Lung microvascular endothelial cell (primary cell): ENCODE measurements at places on chromosomes 2 and 18.

- DNase-seq: no peak
These were observed 160.6 kb downstream of the AFF3 start for GRCh38 chr2:99981840-99982239.

- DNase-seq: no peak
These were observed 135.9 kb upstream of the SIX3 start for GRCh38 chr2:44805401-44806235.

DNA sequence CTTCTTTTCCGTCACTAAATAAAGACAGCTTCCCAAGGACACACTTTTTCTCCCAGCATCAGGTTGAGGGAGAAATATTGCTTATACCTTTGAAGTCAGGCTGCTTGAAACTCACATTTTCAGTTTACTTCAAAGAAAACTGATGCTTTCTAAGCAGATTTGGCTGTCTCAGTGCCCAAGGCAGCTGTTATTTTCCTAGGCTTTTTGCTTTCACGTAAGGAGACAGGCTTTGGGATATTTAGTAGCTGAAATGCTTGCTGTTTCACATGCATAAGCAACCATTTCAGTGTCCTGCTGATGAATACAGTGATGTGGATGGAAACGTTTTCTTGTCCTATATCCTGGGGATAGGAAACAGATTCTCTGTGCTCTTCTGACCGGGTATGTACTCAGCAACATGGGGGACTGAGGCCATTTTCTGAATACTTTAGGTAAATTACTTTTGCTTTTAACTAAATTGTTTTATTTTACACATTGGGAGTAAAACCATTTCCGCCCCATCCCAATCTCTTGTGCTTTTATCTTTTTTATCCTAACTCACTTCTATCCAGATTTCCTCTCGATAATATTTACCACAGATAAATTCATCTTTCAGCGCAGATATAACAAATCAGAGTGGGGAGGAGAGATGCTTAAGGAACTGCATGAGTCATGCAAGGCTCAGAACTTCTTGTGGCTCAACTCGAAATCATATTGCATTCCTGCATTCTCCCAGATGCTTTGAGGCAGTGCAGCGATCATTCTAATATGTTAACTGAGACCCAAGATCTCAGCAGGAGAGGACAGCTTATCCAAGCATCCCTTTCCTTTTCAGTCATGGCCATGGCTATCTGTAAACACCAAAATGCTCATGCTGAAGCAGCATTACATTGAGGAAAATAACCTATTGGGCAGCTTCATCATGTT, 22.2 kb downstream of the GALR1 start:
- no peak for DNase-seq

DNA sequence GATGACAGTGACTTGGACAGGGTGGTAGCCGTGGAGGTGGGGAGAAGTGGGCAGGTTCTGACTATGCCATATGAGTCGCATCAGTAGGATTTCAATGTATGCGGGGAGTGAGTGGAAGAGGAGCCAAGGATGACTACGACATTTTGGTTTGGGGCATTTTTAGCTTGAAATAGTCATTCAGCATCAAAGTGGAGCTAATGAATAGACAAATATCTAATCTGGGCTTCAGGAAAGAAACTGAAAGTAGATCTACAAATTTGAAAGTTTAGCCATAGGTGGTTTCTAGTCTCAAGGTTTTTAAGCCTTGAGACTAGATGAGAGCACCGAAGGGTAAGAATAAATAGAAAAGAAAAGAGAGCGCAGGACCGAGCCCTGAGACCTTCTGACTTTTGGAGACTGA, 58.3 kb downstream of the FEZ2 start:
- DNase-seq: no peak

GRCh38 chr2:141806090-141806489, 324.7 kb downstream of the LRP1B start:
- DNase-seq: no peak

- no peak for DNase-seq
These were observed 4.5 kb upstream of the ATL2 start for GRCh38 chr2:38381381-38382143.
